ENCODE measurements at places on chromosomes 7 and 10.
A peak's percentile ranks its signal among the peaks of the same experiment; 100 is the strongest.

GRCh38 chr10:78416031-78417011 is 382.7 kb downstream of the RPS24 start:
- peak; percentile 12 for DNase-seq

DNA sequence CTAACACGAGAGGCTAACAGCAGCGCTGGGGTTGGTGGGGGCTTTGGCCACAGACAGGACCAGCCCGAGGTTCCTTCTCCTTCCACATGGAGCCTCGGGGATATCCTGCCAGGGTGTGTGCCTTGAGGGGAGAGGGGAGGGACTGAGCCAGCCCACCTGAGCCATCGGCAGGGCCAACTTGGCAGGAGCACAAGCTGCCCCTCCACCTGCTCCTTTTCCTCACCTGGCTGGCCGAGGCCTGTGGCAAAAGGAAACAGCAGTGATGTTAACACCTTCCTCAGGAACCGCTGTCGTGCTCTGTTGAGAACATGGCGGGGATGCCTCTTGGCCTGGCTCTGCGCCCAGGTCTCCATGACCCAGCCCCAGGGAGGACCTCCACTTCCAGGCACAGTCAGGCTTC is 255.1 kb upstream of the PPP2R2D start:
- DNase-seq, result no peak

- no peak for DNase-seq
These were observed 34.7 kb upstream of the NPY start for GRCh38 chr7:24249266-24249665.

DNA sequence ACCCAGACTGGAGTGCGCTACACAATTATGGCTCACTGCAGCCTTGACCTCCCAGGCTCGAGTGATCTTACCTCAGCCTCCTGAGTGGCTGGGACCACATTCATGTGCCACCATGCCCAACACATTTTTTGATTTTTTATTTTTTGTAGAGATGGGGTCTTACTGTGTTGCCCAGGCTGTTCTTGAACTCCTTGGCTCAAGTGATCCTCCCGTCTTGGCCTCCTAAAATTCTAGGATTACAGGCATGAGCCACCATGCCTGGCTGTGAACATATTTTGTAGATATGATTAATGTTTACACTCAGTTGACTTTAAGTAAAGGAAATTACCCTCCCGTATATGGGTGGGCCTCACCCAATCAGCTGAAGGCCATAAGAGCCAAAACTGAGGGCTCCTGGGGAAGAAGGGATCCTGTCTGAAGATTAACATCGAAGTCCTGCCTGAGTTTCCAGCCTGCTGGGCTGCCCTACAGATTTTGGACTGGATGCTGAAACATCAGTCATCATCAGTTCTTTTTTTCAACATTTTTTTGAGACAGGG is 127.1 kb downstream of the ACTR3B start:
- DNase-seq, result no peak

DNA sequence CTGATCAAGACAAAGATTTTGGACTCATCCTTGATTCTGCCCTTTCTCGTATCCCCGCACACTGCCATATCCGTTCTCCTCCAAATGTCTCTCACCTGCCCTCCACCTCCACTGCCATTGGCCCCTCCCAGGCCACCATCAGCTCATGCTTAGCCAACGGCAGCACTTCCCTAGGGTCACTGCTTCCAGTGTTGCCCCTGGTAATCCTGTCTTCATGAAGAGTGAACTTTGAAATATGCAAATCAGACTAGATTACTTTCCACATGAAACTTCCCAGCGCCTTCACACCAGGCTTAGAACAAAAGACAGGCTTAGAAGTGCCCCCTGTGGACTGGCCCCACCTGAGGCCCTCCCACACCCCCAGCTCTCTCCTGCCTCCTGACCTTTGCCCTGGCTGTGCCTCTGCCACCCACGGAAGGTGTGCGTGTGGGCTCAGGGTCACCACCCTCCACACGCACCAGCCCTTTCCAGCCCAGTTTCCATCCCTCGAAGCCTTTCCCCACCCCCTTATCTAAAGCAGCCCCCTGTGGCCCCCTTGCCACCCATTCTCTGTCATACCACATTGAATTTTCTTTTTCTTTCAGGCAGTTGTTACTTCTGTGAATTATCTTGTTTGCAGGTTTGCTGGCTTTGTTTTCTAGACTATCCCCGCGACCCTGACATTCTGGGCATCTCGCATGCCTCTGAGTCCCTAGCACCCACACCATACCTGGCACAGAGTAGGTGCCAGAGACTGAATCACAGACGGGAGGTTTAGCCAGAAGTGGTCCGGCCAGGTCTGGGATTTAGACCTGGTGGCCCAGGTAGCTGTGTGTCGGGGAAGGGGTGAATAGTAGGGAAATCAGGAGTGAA is 26.8 kb upstream of the C10orf53 start:
- no peak for DNase-seq
